ENCODE measurements at places on chromosomes 5 and 9.
A peak's percentile ranks its signal among the peaks of the same experiment; 100 is the strongest.

GRCh38 chr5:62190173-62190572 lies 115.8 kb upstream of the KIF2A start:
- DNase-seq = no peak

DNA sequence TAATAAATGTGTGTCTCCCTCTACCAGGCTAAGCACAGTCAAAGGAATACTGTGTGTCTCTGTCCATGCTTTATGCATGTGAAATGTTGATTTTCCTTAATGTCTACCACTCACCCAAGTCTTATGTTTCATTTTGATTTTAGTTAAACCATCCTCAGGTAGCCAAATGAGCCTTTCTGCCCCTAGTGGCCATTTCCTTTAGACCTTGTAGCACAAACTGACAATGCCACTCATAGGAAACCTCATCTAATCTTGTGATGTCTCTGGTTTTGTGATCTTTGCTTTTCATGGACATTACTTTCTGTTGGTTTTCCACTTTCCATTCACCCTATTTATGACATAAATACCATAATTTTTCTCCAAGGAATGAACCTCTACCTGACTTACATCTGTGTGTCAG lies 820.8 kb downstream of the MAT2B start:
- DNase-seq = no peak

DNA sequence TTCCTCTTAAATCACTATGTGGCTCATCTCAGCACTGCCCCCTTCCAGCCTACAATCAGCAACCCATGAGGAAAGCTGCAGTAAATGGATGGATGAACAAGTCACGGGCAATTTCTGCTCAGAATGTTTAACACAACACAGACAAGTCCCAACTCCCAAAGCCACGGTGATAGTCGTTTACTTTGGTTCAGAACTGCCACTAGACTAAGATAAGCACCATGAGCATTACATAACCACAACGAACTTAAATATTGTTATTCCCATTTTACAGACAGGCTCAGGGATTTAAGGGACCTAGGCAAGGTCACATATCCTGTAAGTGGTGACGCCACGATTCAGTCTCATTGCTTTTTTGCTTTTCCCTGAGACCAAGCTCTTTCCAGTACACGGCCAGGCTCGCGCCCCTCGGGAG lies 2.0 kb upstream of the SMIM27 start:
- DNase-seq = no peak

DNA sequence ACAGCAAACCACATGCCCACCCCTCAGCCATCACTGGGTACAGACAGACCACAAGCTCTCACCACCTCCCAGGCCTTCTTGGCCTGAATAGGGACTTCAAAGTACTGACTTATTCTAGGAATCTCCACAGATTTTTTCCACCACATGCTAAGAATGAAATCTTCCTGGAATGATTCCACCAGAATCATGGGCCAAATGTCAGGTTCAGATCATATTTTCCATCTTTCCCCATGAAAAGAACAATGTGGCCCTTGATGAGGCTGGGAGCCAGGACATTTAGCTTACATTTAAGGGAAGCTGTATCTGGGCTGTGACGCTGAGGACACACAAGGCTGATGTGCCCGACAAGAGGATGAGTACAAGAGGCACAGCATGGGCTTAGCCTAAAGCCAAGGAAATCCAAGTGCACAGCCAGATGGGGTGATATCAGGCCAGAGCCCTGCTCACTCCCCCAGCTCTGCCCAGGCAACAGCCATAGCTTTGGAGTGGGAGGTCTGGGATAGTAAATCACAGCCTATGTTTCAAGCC lies 28.1 kb downstream of the ACSL6 start:
- no peak for DNase-seq

DNA sequence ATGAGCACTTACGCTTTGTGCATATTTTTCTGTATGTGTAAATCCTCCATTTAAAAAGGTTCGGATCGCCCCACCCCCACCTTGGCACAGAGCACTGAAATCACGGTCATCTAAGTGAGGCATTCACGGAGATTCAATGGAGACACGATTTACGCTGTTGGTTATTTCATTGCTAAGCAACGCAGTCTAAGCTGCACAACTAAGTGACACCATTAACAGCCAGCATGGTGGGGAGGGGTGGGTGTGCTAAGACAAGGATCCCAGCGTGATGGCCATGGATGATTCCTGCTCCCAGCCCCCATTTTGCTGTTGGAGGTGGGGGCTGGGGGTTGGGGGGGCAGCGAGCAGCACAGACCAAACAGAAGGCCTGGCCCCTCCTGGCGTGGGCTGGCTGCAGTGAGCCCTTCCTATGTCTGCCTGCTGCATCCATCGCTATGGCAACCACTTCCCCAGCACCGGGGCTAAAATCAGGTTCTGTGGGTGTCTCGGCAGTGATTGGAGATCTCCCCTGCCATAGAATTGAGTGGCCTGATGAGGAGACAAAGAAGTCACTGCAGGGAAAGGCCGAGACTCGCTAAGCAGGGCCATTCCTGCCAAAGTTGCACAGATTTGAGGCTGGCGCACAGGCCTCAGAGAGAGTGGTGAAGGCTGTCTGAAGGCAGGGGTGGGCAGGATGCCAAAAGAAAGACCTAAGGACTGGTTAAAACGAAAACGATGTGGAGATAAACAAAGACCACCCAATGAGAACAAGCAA lies 14.3 kb upstream of the MARCHF6 start:
- DNase-seq = peak; percentile 92

Measured in NCI-H774 (cell line).